Right atrium auricular region (tissue), 2 donors: ENCODE measurements at places on chromosomes 16 and 17.

GRCh38 chr16:74888888-74889287, 96.0 kb downstream of the WDR59 start:
- DNase-seq, result no peak

- DNase-seq, result no peak
Observed at GRCh38 chr17:7478276-7479212, 887 bp downstream of the ZBTB4 start.

DNA sequence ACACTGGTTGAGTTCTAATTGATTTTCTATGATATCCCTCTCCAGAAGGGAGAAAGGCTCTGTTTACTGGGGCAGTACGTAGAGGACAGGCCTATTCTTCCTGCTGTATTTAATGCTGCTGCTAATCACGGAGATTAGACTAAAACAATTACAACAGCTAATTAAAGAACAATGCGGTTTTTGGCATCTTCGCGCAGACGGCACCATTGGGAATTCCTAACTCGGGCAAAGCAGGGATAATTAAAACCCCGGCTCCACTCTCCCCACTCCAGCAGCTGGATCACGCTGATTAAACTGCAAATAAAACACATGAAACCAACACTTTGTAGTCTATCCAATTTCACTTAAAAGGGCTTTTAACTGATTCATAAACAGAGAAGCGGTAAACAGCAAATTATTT, 147.6 kb downstream of the XYLT1 start:
- DNase-seq, result no peak

DNA sequence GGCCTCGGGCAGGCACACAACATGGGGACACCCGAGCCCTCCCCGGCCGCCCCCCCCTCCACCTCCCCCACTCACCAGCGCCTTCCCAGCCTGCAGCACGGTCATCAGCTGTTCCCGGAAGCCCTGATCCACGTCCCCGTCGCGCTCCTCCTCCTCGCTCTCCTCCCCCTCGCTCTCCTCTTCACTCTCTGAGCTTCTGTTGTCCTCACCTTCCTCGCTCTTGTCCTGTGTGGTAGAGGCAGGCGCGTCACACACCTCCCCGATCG, 10.3 kb downstream of the MYBBP1A start:
- DNase-seq, result no peak

DNA sequence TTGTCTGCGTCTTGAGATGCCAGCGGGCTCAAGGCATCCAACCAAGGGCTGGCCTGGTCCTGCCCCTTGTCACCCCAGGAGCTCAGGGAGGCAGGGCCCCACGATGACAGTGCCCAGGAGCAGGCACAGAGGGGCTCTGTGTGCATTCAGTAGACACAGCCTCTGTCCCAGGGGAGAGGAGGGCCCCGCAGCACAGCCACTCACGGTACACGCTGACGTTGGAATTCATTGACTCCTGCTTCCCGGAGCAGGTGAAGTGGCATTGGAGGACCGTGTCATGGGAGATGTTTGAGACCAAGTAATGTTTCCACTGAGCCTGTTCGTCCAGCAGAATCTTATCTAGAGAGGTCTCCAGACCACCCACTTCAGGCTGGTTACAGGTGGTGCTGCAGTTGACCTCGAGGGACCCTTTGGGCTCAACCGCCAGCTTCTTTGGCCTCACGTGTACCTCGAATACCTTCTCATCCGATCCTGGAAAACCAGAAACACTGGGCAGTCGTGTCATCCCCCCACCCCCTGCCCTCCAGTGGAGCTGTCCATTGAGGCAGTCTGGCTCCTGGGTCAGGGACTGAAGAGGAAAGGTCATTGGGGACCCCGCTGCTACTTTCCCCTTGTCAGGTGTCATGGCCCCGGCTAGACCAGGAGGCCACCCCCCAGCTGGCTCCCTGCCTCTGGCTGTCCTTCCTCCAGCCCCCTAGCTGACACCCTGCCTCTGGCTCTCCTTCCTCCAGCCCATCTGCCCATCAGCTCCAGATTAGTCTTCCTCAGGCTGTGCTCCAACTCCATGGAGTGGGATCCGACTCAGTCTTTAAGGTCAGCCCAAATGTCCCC, 7.0 kb downstream of the PRR29 start:
- peak; percentile 50 for DNase-seq

- DNase-seq, result no peak
Observed at GRCh38 chr16:51710905-51711563, 560.0 kb upstream of the SALL1 start.

DNA sequence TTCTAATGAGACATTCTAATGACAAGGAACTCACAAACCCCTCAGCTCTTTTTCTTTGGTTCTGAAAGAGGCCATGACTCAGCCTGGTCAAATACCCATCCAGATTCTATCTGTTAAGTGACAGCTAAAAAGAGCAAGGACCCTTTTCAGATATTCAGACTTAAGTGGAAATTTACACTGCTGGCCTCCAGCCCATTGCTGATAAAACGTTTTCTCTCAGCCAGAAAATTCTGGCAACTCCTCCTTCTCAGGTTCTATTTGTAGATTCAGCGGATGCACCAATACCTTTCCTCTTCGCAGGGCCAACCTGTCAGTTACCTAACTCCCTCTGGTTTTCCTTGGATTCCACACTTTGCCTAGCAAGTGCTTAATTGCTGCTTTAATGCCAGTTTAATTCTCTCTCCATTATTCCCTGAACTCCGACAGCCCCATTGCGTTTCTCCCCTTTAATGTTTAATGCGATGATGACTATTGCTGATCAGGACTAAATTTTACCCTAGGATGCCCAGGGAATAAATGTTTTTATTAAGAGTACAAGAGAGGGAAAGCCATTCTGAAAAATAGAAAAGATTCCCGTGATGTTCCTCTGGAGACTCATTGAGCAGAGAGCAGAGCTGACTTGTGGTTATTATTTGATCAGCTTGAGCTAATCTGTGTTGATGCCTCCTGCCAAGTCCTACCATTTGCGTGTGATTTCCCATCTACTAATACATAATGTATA, 35.9 kb upstream of the TOM1L1 start:
- DNase-seq, result no peak

GRCh38 chr17:33447090-33447489, 154.0 kb upstream of the ASIC2 start:
- no peak for DNase-seq

DNA sequence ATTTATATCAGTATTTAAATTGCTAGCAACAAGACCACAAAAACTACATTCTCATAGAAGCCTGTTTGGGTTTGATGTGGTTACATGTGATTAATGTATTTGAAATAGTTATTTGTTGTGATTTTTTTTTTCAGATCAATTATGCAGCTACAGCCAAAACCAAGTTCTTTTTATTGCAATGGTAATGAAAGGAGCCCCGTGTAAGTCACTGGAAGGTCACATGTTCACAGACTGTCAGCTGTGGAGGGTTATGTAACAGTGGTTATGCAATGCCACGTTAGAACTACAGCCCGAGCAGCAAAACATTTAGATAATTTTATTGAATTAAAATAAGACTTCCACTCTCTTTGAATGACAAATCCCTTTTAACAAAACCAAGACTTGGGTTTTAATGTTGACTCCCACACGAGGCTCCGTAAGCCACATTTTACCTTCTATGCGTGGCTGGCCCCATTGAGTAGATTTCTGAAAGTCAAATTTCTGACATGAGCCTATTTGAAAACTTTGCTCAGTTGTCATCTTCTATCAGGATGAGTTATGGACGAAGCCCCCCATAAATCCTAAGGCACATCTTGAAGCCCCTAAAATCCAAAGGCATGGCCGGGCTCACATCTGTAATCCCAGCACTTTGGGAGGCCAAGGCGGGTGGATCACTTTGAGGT, 41.8 kb upstream of the SEC14L1 start:
- peak; percentile 78 for DNase-seq
